NCI-H774 (cell line): ENCODE measurements at places on chromosomes 3 and 15.

DNA sequence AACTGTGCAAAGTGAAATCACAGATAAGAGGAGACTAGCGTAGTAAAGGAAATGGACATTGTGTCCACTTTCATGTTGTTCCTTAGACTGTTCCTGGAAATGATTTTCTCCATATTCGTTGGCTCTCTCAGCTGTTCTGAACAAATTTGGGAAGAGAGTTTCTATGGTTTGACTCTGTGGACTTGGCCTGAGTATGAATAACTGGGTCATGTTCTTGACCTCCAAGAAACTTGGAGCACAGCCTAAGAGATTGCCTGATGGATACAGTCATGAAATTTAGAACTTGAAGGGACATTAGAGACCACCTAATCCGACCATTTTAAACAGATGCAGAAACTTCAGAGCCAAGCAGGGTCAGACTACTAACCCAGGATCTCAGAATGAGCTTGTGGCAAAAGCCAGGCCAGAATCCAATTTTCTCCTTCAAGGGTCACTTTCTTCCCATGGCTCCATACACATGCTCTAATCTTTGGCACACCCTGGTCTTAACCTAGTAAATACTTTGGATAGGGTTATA, 430.4 kb downstream of the RBMS3 start:
- DNase-seq = no peak

GRCh38 chr3:145696011-145696410, 465.0 kb downstream of the PLOD2 start:
- no peak for DNase-seq

- DNase-seq = no peak
Observed at GRCh38 chr15:91688811-91689210, 164.7 kb upstream of the SLCO3A1 start.

DNA sequence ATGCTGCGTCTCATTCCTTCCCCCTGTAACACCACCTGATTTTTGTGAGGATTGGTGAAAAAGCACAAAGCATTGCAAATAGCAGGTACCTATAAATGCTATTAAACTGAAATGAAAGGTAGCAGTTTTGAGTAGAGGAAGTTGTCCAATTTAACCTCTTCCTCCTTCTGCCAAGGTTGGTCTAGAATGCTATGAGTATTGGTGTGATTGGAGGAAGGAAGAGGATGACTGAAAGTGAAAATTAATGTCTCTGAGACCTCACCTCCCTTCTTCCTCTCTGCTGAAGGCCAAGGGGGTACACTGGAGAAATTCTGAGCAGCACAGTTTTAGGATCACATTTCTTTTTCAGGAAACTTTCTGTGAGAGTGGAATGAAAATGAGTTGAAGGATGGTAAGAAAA, 94.4 kb downstream of the DTWD1 start:
- no peak for DNase-seq

DNA sequence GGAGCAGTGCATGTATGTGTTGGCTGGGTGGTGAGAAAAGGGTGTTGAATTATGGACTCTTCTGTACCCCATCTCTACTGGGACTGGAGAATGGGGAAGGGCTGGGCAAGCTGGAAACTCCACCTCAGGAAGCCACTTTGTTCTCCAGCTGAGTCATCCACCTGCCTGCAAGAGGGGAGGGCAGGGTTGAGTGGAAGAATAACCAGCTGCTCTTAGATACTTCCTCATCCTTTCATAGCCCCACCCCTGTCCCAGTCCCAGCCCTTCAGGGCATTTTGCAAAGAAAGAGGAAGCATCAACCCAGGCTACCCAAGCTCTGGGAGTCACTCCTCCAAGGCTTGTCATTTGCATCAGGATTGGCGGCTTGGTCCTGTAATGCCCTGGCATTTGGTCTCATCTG, 33.1 kb downstream of the RAB11A start:
- no peak for DNase-seq

GRCh38 chr3:100207886-100208285, 52.9 kb upstream of the TBC1D23 start:
- DNase-seq = no peak

DNA sequence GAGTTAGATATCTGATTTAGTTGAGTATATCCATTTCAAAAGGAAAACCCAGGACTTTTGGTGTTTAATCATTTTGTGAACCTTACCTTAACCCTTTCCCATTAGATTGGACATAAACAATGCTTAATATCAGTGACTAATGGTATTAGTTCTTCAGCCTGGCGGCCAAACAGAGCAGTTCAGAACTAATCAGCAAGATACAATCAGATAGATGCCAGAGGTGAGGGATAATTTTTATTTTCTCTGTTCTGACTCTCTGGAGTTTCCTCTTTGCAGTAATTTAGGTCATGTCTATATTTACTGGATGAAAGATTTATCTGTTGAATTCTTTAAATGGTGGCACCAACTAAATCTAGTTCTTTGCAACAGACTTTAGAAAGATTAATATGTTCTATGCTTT, 337.8 kb downstream of the ROBO2 start:
- DNase-seq = no peak

DNA sequence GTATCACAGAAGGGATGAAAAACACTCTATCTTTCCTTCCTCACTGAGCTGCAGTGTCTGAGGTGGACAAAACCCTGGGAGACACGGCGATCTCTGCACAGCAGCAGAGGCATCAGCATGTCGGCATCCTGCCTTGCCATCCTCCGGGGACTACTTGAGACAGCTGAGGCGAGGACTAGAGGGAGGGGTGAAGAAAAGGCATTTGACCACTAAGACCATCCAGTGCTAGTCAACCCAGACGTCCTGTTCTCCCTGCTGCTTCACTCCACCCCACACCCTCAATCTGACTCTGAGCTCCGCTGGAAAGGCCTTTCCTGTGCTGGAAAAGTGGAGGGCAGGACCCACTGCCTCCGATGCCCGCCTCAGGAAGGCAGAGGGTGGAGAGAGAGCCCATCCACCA, 67.3 kb downstream of the VGLL4 start:
- DNase-seq = no peak

DNA sequence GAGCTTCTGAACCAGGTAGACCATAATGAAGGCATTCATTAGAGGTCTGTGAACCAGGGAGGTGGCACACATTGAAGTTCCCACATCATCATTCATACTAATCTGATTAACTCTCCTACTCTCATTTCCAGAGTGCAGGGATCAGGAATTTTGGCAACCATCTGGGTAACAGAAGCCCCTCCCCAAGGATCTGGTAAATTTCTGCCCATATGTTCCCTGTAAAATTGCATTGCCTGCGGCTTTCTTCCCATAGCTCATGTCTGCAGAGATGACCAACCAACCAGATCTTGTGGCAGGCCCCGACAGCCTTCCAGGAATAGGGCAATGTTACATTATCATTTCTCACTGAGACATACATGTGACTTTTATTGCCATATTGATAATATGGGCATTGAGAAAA, 111.4 kb upstream of the CHL1 start:
- DNase-seq = no peak

DNA sequence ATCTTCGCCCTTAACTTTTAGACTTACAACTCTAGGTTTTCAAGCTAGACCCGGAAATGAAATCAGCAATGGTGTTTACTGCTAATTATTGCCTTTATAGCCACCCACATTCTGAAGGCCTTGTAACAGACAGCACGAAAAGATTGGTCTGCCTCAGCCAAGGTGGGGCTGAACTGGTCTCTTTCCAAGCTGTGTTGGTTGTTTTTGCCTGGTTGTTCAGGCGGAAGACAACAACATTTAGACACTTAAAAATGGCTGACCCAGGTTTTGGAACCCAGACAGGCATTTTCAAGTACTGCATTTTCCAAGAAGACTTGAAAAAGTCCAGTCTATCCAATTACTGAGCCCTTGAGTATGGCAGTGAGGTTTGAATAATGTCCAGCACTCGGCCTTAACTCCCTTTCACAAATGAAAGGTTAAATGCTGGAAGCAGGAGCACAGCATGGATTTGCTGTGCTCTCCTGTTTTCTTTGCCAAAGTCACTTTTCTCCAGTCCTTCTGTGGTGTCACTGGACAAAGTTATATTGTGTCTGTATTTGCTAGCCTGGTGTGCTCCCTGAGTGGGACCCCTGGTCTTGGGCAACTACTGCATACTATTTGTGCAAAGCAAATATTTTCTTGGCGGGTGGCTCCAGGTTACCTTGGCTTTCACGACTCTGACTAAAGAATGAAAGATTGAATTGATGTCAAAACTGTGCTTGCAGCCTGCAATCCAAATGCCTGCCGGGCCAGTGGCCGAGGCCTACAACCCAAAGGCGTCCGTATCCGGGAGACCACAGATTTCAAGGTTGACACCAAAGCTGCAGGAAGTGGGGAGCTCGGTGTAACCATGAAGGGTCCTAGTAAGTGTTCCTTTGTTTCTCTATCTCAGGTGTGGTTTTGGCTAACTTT, 93.5 kb downstream of the FLNB start:
- no peak for DNase-seq

GRCh38 chr15:93341164-93341563, 252.2 kb upstream of the RGMA start:
- DNase-seq = no peak
